ENCODE measurements at places on chromosomes 5 and 9.
A peak's percentile ranks its signal among the peaks of the same experiment; 100 is the strongest.

DNA sequence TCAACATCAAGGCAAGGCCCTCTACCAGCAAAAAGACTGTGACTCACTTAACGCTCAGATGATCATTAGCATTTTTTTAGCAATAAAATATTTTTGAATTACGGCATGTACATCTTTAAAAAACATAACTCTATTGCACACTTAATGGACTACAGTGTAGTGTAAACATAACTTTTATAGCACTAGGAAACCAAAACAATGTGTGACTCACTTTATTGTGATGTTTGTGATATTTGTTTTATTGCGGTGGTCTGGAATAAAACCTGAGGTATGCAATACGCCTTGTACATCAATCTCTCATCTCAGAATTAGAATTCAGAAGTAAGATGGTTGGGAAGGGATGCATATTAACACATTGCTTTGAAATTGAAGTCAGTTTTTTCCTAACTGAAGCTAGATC lies 106.9 kb upstream of the PTCH1 start:
- DNase-seq: no peak

DNA sequence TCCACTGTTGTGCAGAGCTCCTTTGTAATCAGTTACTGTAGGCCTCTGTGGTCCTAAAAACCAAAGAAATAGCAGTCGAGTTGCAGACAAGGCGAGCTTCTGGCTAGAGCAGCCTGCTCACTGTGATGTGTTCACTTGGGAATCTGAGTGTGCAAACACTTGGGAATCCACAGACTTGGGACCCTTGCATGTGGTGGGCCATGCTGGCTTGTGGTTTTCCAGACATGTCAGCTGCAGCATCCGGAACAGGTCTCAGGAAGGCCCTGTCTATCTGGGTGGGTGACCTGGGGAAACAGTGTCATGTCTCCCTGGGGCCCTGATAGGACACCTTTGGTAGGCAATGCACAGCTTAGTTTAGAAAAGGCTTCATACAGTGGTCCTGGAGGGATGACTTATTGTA lies 66.4 kb downstream of the WWC1 start:
- no peak for DNase-seq

DNA sequence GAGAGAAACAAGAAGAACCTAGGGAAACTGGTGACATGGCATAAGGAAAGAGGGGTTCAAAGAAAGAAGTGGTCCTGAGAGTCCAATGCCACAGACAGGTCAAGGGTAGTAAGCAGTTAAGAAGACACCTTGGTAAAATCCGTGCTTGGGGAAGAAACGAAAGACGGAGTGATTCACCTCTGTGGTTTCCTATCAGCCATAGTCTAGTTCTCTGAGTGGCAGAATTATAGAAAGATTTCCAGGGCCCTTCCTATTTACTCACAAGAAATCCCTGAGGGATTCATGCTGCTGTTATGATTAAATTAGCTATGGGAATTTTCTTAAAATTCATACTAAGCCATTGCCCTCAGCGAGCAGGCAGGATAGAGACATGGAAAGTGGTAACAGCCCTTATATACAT lies 31.7 kb downstream of the IL33 start:
- DNase-seq: no peak

DNA sequence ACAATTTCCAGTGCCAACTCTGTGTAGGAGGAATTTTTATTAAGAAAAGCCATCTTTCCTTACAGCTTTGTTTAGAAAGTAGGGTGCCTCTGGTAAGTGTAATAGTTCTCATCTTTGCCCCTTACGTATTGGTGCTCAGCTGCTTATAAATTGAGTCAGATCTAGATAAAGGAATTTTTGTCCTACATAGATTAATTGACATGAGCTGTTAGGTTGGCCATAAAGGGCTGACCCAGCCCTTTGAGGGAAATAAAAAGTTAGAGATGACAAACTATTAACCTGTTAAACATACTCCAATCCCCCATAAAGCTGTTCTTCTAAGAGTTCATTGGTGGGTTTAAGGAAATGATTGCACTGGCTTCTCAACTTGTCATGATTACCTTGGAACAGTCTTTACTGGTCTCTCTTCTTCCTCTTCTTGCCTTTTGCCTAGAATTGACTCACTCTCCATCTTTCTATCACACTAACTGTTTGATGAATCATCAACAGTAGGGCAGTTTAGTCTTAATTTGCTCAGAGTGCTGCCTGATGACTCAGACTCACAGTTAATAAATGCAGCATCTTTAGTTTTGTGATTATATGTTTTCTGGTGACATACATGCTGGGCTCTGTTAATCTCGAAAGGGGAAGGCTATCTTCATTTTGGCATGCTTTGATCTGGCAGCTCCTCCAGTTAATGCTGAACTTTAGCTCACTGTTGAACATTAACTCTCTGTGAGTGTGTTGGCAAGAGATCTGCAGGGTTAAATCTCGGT lies 51.7 kb downstream of the ARHGAP26 start:
- DNase-seq: peak; percentile 65

DNA sequence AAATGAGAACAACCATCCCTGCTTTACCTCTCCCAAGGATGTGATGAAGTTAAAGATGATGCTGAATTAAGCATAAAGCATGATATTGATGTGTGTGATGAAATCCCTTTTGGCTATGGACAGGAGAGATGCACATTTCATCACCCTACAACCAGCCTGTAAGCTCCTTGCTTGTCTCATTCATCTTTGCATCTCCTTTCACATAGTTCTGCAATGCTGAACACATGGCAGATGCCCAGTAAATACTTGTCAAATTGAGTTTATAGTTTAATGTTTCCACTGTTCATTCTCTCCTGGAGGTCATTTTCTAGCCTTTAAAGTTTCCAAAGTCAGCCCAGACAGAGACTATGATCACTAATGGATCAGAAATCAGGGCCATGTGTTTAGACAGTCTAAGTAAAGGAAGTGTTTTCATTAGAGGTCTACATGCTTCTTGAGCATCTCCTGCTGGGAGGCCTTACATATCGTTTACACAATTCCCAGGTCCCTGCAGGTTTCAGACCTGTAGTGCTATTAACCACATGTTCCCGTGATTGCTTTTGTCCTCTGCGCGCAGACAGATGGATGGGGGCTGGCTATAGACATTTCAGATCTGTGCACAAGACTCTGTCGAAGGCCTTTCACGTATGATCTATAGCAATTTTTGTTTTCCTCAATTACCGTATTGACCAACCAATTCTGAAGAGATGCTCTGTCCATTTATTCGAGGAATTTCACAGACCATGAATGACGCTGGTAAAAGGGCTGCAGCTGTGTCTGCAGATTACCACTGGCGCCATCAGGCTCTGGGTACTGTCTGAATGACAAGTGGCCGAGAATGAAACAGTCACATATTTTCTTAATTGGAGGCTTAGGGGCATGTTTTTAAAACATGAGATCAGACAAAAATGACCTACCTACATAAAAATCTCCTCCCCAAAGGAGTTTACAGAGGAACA lies 49.0 kb upstream of the CKMT2 start:
- no peak for DNase-seq

DNA sequence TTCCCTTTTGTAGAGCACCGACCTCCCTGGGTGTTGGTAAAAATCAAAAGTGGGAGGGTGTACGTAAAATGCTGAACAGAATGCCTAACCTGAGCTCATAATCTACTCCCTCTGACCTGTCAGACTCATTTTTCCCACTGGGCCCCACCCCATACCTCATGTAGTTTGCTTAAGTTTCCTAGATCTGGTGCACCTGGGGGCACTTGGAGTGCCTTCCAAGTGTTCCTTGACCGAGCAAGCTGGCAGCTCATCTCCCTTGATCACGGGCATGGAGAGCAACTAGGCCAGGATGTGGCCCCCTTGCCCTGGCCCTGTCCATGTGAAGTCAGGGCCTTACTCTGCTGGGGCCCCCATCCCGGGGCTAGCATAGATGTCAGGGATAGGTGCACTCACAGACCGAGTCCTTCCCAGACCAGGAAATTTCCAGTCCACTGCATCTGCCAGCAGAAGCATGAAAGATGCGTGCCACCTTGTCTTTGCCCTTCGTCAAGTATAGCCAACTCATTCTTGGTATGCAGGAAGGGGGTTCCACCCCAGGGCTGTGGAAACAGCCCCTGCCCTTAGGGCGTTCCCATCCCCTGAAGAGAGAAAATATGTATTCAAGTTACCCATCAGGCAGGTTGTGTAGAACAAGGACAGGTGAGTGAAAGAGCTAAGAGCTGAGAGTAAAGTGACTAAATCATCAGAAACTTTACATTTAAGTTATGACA lies 41.9 kb downstream of the SLC22A5 start:
- no peak for DNase-seq

GRCh38 chr5:108641596-108641995 lies 106.1 kb upstream of the FER start:
- DNase-seq: no peak

GRCh38 chr5:83577036-83577636 lies 105.6 kb downstream of the VCAN start:
- no peak for DNase-seq

DNA sequence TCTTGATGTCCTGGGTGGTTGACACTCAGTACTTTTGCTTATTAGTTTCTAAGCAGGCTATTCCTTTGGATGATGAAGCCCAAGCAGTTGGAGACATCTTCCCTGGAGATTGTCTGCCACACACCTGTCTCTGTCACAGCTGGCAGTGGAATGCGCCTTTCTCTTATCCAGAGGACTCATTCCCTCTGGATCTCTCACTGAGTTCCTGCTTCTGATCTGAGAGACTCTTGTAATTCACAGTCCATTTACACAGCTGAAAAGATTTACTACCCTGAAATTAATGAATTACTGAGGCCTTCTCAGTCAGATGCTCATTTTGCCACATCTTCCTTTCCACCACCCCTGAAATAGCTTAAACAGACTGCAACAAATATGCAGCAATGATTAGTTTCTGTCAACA lies 15.9 kb downstream of the TAL2 start:
- no peak for DNase-seq

- DNase-seq: no peak
These were observed 106.4 kb upstream of the GPR151 start for GRCh38 chr5:146622391-146622790.

GRCh38 chr5:10885026-10885425 lies 124.0 kb upstream of the DAP start:
- no peak for DNase-seq

DNA sequence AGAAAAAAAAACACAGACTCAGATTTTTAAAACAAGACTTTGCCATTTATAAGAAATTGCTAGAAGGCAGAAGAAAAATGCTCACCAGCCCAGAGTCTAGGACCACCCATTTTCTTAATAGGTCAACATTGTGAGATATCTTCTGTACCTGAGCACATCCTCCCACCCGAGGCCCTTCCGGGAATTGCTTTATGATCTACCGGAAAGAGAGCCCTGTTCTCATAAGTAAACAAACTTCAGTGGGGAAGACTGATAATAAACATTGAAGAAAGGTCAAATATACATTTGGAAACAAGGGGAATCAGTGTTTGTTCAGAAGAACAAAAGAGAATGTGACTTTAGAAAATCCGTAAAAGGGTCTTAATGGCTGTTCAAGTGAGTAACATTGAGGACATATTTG lies 44.4 kb downstream of the PRKACG start:
- DNase-seq: no peak

DNA sequence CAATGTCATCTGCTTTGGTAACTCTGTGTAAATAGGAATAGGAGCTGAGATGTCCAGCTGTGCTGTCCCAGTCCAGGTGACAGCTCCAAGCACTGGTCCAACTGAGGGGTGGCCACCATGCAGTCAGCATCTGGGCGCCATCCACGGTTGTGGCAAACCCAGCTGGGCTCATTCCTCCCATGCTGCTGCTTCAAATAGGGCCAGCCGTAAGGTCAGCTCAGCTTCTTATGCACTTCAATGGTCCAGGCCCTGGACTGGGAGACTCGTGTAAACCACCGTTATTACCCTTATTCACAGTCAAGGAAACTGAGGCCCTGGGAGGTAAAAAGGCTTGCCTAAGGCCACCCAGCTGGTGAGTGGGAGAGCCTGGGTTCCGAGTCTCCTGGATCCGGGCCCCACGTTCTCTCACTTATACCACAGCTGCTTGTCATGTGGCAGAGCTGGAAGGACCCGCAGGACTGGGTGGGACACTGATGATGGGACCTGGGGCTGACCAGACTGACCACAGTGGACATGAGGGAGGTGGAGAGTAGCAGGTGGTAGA lies 38.7 kb upstream of the ANGPTL2 start:
- no peak for DNase-seq

DNA sequence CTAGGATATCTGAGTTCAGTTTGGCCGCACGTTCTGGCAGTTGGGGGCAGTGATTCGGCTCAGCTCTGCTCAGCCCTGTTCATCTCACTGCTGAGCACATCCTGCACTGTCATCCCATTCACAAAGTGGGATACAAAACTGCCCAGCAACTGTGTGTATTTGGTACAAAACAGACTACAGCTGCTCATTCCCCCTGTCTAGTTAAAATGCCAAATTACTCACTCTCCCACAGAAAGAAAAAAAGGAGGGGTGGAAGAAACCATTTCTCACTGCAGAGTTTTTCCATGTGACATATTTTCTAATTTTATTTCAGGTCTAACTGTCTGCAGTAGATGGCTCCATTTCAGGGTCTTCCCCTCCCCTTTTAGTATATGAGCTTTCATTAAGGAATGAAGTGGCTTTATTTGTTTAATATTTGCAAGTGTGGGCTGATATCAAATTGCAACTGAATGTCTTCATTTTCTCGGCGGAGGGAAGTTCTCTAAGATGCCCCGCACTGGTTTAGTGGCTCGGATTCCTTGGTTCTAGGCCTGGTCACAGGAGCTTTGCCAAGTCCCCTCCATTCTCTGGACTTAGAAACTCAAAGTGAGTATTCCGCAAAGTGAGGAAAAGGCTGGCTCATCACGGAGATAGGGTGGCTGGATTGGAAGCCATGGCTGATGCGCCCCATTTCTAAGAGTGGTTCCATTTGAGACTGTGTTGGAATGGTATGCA lies 14.7 kb downstream of the COL15A1 start:
- DNase-seq: peak; percentile 62

DNA sequence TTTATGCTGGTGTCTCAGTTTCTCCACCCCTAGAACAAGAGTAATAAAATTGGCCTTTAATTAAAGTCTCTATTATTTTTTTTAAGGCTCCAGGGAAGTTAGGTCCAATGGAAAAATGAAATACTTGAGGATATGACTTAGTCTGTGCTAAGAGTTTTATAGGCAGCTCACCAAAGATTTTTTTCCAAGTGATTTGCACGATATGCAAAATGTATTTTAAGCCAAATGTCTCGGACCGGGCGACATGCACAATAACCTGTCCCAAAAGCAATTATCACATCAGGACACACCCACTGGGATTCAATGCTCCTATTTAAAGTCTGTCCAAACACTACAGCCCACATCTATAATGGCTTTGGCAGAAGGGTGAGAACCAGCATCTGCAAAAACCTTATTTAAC lies 136.1 kb upstream of the ANKH start:
- no peak for DNase-seq

DNA sequence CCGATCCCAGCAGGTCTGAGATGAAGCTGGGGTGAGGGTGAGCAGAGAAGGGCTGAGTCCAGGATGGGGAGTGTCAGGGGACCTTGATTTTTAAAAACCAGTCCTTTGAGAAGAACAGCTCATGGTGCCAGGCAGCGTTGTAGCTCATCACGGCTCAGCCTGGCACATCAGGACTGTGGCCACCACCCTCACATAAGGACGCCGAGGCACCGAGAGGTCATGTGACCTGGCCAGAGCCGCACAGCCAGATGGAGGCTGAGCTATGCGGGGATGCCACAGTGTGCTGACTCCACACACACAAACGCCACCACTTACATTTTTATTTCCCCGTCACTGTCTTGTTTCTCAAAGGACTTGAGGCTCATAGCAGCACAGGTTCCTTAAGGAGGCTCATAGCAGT lies 32.9 kb upstream of the CEP72 start:
- no peak for DNase-seq

GRCh38 chr5:145718956-145719355 lies 116.2 kb downstream of the PRELID2 start:
- peak; percentile 27 for DNase-seq
